ENCODE measurements at places on chromosomes 2 and 18.

DNA sequence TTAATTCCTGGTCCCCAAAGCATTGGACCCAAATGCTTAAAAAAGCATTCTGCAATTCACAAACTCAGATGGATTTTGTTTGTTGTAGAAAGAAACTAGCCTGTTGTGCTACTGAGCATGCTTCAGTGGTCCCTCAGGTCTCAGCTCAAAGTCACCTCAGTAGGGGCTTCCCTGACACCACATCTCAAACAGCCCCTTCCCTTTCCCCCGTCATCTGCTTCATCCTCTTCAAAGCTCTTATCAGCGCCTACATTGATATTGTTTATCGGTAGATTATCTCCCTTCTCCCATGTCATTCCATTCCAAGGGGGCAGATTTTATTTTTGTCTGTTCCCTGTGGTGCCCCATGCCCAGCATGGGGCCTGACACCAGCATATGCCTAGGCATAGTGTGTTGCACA lies 172.9 kb downstream of the CELF4 start:
- DNase-seq = no peak

DNA sequence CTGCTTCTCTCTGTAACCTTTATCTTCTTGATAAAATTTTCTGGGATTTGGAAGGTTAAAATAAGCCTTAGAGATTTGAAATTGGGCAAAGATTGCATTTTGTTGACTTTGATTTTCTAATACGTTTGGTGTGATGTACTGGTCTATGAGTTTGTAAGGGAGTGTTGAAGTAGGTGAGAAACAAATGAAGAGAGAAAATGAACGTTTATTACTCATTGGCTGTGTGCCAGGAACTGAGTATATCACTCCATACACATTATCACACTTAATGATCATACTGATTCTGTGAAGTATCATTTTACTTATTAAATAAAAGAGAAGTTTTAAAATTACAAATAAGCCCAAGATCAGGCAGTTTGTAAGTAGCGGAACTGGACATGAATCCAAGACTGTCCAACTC lies 795.1 kb upstream of the ZEB2 start:
- DNase-seq = no peak

- DNase-seq = no peak
Observed at GRCh38 chr2:33503002-33503401, 26.6 kb downstream of the RASGRP3 start.

GRCh38 chr2:127379712-127380355 lies 7.9 kb downstream of the MAP3K2 start:
- no peak for DNase-seq

DNA sequence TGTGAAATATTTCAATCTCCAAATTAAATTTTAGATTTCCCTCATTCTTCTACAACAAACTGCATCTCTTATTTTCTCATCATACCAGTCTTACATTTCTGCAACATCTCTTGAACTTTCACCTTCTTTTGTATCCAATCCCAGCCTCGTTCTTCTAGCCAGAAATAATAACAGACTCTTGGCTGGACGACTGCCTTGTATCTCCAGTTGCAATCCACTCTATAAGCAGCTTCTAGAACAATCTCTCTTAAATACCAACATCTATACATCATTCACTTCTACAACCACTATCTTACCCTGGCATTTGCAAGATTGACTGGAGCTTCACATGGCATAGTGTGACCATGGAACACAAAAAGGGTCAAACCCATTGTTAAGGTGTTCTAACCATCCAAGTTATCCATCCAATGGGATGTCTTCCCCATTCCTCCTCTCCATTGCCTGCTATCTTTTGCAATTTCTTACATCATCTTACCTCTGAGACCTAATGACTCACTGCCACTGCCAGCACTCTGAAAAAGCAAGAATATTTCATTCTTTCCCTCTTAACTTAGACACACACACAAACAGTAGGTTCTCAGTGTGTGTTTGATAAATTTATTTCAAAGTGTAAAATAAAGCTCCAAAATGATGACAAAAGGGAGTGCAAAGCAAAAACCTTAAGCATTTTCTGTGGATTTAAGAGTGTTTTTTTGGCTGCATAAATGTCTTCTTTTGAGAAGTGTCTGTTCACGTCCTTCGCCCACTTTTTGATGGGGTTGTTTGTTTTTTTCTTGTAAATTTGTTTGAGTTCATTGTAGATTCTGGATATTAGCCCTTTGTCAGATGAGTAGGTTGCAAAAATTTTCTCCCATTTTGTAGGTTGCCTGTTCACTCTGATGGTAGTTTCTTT lies 145.6 kb downstream of the METTL4 start:
- DNase-seq = no peak

GRCh38 chr2:7692657-7693161 lies 775.5 kb downstream of the RNF144A start:
- DNase-seq = no peak

DNA sequence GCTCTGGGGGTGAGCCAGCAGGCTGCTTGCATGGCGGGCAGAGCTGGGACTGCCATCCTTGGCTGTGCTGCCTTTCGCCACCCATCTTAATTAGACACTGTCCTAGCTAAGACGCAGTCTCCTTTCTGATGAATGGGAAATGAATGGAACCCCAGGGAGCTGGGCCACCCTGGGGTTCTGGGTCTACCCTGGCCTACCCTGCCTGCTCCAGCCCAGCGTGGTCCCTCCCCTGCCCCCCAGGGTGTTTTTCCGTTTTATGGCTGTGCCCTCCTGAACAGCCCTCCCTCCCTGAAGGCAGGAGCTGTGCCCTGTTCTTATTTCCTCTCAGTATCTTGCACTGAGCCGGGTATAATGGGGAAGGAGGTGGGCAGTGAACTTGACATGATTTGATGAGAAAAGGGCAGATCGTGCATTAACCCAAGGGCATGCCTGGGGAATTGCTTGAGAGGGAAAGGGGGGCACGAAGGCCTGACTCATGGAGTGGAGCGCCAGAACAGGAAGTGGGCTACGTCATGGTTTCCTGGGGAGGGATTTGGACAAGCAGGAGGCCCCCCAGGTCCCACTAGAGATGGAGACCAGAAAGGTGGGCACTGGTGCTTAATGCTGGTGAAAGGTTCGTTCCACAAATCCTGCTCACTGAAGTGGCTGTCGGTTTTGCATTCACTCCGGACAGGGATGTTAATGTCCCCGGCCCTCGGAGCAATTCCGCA lies 165.0 kb downstream of the KLHL29 start:
- DNase-seq = no peak

- no peak for DNase-seq
Observed at GRCh38 chr2:121903037-121903689, 147.7 kb downstream of the TSN start.

DNA sequence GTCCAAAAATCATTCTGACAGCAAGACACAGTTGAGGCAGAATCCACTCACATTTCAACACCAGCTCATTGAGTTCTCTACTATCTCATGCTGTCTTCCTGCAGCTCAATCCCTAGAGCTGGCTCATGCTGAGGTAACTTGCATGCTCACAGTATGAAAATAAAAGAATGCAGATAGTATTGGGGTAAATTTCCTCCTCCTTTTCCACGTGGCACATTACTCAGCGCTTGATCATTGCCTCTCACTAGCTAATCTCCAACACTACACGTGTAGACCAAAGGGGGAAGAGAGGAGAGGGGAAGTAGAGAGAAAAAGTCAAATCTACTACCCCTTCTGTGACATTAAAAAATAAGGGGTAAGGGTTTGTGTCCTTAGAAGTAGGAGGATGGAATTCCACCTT lies 300.6 kb downstream of the AFF3 start:
- DNase-seq = no peak

- DNase-seq = no peak
Observed at GRCh38 chr2:134410831-134411231, 157.0 kb downstream of the MGAT5 start.

DNA sequence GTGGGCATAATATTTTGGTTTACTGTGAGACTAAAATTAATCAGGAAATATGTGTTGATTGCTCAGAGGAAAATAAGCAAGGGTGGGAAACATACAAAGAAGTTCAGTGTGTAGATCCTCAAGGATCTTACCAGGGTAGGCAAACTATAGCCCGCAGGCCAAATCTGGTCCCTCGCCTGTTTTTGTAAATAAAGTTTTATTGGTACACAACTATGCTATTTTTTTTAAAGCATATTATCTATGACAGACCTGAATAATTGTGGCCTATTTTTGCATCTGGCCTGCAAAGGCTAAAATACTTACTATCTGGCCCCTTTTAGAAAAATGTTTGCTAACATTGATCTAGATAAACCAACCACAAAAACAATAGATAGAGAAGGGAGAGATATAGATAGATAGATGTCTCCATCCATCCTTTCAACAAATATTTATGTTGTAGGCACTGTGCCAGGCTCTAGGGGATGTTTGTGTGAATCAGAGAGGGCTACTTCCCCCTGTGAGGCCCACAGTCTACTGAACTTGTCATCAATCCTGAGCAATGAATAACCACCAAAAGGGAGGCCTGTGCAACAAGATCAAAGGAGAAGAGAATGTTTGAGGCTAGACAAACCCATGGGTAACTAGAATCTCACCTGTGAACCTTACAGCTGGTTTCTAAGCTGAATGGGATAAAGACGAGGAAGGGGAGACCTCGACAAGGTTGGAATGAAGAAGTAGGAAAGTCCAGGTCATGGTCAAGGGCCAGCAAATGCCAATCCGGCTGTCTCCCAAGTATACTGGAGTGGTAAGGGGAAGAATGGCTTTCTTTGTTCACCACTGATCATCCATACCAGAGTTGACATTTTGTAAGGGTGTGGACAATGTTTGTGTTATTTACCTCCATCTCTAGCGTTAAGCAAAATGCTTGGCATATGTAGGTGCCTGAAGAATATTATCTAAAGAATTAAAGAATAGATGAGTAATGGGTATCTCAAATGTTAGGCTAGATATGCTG lies 23.6 kb downstream of the ALPK2 start:
- no peak for DNase-seq

GRCh38 chr18:77300579-77300978 lies 50.9 kb downstream of the GALR1 start:
- no peak for DNase-seq

DNA sequence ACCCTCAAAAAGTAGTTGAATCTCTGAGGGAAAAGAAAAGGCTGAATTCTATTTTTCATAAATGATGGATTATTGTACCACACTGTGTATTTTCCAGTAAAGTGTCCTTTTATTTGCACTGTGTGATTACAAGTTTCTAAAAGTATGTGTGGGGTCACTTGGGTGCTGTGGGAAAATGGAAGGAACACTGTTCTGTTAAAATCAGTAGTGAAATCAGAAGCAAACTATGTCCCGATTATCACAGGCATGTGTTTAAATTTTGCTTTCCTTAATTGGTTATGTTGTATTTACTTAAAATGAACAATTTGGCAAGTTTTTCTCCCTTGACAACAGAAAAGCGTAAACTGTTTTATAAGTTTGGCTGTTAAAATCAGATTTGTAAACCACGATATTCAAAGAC lies 353.1 kb downstream of the ARHGAP15 start:
- no peak for DNase-seq

- DNase-seq = no peak
Observed at GRCh38 chr2:239368906-239369552, 31.8 kb downstream of the HDAC4 start.

- no peak for DNase-seq
Observed at GRCh38 chr2:77864426-77864825, 342.2 kb upstream of the LRRTM4 start.

DNA sequence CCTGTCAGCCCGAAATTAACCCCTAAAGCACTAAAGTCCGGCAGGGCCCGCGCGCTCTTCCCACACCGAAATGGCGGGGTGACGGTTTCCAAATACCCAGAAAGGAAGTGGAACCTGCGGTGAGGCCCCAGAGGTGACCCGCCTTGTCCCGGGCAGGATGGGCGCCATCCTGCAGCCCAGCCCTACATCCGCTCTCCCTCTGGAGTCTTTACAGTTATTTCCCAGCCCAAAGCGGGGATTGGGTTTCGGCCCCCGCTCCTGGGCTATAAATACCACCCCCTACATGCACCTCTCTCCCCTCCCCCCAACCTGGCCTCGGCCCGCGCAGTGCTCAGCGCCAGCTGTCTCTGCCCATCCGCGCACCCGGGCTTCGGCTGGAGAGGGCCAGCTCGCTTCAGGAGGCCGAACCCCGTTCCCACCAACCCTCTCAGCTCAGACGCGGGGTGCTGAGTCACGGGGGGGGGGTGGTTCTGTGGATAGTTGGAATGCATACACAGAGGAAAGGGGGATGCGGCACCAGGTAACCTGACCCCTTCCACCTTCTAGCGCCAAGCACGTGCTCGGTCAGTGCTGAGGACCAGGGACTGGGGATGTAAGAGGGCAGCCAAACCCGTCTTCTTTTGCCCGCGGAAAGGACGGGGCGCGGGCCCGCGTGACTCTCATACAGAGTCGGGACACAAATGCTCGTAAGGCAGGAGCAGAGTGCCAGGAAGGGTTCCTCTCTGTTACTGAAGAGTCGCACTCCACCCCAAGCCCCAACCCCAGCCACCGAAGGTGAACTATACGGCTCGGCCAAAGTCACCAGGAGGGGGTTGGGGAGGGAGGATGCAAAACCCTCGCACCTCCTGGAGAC lies at the start of gene TUBA4B:
TSS of gene TUBA4B (plus strand) at position 344 of the 853 bp plus-strand sequence. CDS start at position 509, 165 bp downstream.
- DNase-seq = peak; percentile 7

GRCh38 chr2:215921895-215922294 lies 91.5 kb downstream of the MREG start:
- no peak for DNase-seq

- no peak for DNase-seq
Observed at GRCh38 chr2:120586507-120587278, 149.0 kb upstream of the GLI2 start.

DNA sequence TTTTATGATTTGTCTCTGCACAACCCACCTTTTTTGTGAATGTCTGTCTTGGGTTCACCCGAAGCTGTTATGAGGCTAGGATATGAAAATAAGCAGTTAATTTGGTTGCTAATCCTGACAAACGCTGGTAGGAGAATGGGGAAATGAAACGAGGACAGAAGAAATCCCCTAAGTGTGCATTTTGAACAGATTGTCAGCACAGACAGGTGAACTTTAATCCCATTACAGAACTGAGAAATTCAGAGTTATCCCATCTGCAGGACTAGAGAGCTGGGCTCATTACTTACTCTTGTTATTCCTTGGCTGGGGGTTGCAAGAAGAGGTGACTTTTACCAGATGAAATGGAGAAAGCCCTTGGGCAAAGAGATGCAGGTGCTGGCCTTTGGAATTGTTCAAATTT lies 123.3 kb upstream of the NYAP2 start:
- no peak for DNase-seq

DNA sequence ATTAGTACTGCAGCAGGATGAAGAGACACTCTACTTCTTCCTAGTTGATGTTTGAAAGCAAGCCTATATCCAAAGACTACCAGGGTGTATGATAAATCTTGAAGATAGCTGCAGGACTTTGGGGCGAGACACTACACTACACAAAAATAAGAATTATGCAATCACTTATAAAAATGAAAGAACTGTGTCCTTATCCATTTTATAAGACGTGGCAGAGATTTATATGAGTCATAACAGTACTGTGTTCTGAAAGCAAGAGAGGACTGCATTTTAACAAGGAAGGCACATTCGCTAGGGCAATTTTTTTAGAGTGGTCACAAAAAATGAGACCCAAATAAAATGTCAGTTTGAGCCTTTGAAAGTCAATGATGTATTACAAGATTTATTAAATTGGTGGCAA lies 617.0 kb upstream of the LINC00305 start:
- no peak for DNase-seq

DNA sequence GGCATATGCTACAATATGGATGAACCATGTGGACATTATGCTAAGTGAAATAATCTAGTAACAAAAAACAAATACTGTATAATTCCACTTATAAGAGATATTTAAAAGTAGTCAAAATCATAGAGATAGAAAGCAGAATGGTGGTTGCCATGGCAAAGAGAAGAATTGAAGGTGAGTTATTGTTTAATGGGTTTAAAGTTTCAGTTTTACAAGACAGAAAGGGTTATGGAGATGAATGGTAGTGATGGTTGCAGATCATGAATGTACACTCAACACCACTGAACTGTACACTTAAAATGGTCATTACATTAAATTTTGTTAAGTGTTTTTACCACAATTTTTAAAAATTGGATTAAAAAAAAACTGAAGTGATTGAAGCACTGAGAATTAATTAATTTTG lies 298.2 kb upstream of the ZC3H15 start:
- no peak for DNase-seq
